WERI-Rb-1 (cell line): ENCODE measurements at places on chromosomes 2 and 18.

GRCh38 chr2:151654891-151655290 lies 79.4 kb downstream of the NEB start:
- DNase-seq = no peak

- DNase-seq = no peak
These were observed 559 bp downstream of the TMEM37 start for GRCh38 chr2:119431976-119432850.

DNA sequence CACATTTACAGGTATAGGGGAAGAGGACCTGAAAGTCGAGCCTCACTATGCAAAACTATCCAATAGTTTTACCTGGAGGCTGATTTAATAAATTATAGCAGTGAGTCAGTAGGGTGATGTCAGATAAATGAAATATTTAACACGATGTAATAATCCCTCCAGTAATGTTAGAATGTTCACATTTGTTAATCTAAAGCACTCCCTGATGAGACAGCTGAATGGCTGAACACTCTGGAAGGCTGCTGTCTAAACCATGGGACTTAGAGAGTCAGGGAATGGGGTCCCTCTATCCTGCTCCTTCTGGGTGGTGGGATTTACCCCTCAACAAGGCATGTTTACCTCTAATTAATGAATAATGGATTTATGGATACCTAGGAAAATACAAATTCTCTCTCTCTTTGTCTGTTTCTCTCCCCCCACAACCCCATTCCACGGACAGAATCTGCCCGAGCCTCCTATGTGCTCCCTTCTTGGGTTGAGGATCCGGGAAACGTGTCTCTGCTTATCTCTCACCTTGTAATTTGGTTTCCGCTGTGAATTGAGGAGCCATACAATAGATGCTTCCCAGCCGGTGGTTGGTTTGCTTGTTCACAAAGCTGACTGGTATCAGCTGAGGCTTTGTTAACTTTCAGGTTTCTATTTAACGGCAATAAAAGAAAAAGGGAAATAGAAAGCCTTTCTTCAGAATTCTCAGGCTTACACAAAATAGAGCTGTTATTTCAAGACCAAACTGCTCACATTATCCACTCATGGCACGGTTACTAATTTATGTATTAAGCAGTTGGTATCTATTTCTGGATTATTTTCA lies 25.9 kb downstream of the LRRC30 start:
- DNase-seq = no peak

DNA sequence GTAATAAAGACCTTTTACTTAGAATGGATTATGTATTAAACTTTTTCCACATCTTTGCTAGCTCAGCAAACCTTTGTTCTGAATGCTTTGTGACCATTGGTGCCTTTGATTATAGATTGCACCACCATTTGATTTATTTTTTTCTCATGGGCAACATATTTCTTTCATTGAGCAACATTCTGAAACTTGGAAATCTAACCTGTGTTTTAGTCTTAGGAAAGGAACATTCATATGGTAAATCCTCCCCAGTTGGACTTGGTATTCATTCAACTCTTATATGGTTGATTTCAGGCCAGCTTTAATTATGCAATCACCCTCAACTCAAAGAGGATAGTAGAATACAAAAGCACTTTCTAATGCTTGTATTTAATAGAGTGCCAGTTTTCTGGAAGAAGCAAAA lies 1077.9 kb upstream of the ZEB2 start:
- DNase-seq = no peak

GRCh38 chr2:64400105-64400728 lies 53.7 kb upstream of the LGALSL start:
- DNase-seq = no peak
